ENCODE measurements at places on chromosomes 1 and 21. TPM values are rescaled to one million over a fixed set of nuclear protein-coding genes. Genes with fewer than 3 reads are reported as not detected.

HECTD3 gene
- total RNA-seq: 103 TPM

- no peak for DNase-seq
Measured at GRCh38 chr1:211616231-211616964, 37.4 kb upstream of the SLC30A1 start.

GPR157 gene
- 12.2 TPM for total RNA-seq

GRCh38 chr1:28129150-28129549 is 40.7 kb upstream of the EYA3 start:
- no peak for DNase-seq

DMBX1 gene
- not detected for total RNA-seq

DNA sequence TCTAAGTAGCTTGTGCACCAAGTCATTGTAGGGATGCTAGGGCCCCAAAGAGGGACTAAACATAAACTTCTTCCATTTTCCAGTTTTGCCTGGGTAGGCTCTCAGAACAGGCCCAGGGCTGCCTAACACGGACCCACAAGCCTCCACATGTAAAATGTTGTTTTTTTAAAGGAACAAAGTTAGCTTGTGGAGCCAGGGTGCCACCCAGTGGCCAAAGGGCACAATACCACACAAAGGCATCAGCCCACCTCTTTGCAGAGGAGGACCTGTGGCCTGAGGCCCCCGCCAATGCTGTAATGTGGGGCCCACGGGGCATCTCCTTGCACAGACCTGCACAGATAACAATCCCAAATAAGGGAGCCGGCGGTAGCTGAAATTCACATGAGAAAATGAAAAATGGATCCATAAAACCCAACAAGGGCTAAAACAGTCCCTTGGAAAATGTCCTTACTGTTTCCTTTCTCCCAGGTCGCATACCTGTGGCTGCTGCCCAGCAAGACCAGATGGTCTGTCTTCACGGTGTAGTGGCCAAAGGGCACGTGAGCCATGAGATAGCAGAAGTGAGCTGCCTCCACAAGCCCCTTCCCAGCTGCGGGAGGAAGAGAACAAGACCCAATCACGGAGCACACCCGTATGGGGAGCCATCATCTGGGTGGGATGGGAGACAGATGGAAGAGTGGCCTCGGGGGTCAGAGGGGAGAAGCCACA is 23.8 kb downstream of the SEC16B start:
- peak; percentile 63 for DNase-seq

HSPB7 gene
- total RNA-seq: 1.1 TPM

DNA sequence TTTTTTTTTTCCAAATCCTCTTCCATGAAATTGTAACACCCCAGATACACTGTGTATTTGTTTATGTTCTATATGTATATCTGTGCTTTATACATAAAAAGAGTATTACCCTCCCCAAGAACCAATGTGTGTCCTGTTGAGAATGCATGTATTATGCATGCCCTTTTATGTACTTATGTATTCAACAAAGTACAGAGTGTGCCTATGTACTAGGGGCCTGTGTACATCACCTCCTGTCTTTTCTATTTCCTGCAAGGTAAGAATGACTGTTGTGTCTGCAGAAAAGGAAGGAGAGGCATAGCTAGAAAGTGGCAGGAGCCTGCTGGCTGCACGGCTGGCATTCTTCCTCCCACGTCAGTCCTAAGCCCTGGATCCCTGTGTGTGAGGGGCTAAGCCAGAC is 7.0 kb downstream of the TMEM61 start:
- DNase-seq: no peak

All from colonic mucosa (tissue), 4 donors.